ENCODE measurements at places on chromosomes 4 and X. TPM values are rescaled to one million over a fixed set of nuclear protein-coding genes. Genes with fewer than 3 reads are reported as not detected.

GRCh38 chrX:8235026-8235425 is 64.0 kb upstream of the VCX2 start:
- H3K4me1 ChIP-seq = no peaks in the 10 kb centered on the region
- no peaks in the 10 kb centered on the region for H3K36me3 ChIP-seq
- no peak for DNase-seq
- no peak overlapping the region for H3K27ac ChIP-seq
- H3K27me3 ChIP-seq = no peaks in the 10 kb centered on the region

- no peak for DNase-seq
- H3K36me3 ChIP-seq = no peaks in the 10 kb centered on the region
- H3K27ac ChIP-seq = peak overlapping the region; percentile 43
- no peak overlapping the region for H3K4me3 ChIP-seq
Measured at GRCh38 chr4:89765966-89766365, 71.0 kb downstream of the SNCA start.

DNA sequence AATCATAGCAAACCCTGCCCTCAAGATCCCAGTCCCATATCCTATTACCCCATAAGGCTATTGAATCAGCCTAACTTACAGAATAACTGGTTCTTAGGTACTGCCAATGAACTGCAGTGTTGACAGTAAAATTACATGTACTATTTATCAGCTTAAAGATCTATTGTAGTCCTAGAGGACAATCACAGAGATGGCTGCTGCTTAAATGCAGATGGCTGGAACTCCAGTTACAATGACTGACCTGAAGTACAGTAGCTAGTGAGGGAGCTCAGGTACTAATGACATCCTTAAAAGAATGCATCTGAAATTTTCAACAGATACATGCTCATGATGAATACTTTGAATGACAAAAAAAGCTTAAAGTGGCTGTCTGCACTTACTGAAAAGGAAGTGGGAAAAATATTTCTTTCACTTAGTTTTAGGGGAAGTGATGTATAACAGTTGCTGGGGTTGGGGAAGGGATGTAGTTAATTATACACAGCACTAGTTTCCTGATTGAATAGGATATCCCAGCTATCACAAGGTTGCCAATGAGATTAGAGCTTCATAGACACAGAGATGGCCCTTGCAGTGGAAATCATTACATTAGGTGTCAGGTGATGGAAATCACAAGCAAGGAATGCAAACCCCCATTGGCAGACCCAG is 42.0 kb downstream of the USP26 start:
- no peaks in the 10 kb centered on the region for H3K36me3 ChIP-seq
- H3K27ac ChIP-seq = no peak overlapping the region
- H3K4me1 ChIP-seq = no peaks in the 10 kb centered on the region
- no peak overlapping the region for H3K4me3 ChIP-seq
- DNase-seq = no peak

- no peaks in the 10 kb centered on the region for H3K4me1 ChIP-seq
- no peaks in the 10 kb centered on the region for H3K27me3 ChIP-seq
- DNase-seq = no peak
- no peaks in the 10 kb centered on the region for H3K36me3 ChIP-seq
- no peak overlapping the region for H3K27ac ChIP-seq
Measured at GRCh38 chrX:110418316-110419235, 59.9 kb downstream of the RTL9 start.

GRCh38 chrX:103214870-103215424 is at the start of gene BEX4:
Gene BEX4, plus strand, starts transcription at chrX:103215108. Its CDS starts 1,046 bp downstream, at chrX:103216154.
- no peaks in the 10 kb centered on the region for H3K36me3 ChIP-seq
- H3K27ac ChIP-seq = peak within 1 kb of the TSS; percentile 87
- H3K27me3 ChIP-seq = no peaks in the 10 kb centered on the region

- no peak overlapping the region for H3K27ac ChIP-seq
- no peaks in the 10 kb centered on the region for H3K27me3 ChIP-seq
- H3K4me3 ChIP-seq = no peak overlapping the region
- no peak for DNase-seq
Measured at GRCh38 chr4:69707807-69708206, 52.6 kb downstream of the SULT1B1 start.

The GAB1 gene
- total RNA-seq = 73.5 TPM

DNA sequence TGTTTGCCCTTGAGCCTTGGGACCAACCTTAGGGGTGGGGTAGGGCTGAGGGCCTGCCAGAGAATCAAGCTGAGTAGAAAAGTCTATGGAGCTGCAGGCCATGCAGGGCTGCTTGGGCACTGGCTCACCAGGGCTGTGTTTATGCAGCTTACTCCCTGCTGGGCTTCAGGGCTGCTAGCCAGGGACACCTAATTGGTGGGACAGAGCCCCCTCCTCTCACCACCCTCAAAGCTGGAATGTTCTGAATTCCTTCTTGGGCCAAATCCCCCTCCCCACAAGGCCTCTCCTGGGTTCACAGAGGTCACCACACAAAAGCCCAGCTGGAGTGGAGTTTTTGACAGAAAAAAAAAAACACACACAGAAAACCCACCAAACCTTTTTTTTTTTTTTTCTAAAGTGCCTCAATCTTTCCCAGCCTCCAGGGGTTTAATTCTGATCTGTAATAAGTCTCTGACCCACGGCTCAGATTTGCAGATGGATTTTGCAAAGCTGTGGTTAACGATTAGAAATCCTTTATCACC is at the start of gene CLDN2:
Gene CLDN2 (plus strand): TSS at position 471 of the 521 bp plus-strand sequence. CDS start 7,827 bp downstream, outside the sequence.
- H3K4me1 ChIP-seq = no peaks in the 10 kb centered on the region
- H3K27ac ChIP-seq = no peak within 1 kb of the TSS
- H3K4me3 ChIP-seq = no peak within 1 kb of the TSS
- H3K36me3 ChIP-seq = no peaks in the 10 kb centered on the region
- H3K27me3 ChIP-seq = no peaks in the 10 kb centered on the region

The PTTG2 gene
- 0.71 TPM for total RNA-seq

The REPS2 gene
- total RNA-seq = 26.4 TPM

The MAGEA10 gene
- not detected for total RNA-seq

- no peaks in the 10 kb centered on the region for H3K4me1 ChIP-seq
- H3K36me3 ChIP-seq = no peaks in the 10 kb centered on the region
- no peak for DNase-seq
Measured at GRCh38 chr4:96183611-96184010, 343.7 kb downstream of the PDHA2 start.

DNA sequence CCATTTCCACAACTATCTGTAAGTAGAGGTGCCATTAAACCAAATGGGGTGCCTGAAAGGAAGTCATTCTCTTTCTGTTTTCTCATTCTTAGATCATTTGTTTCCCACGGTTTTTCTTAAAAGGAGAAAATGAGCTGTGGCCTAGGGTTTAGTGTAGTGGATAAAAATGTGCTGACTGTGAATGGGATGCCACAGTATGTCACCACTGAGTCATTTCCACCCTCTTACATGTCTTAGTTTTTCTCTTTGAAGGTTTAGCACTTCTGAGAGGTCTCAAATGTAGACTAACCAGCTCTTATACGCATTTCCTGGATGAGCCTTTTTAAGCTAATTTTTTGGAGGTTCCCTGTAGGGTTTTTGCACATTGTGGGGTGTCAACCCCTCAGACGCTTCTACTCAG is 244.5 kb upstream of the SPANXN1 start:
- no peaks in the 10 kb centered on the region for H3K4me1 ChIP-seq
- no peaks in the 10 kb centered on the region for H3K27me3 ChIP-seq
- H3K4me3 ChIP-seq = no peak overlapping the region
- DNase-seq = no peak
- H3K27ac ChIP-seq = no peak overlapping the region
- H3K36me3 ChIP-seq = no peaks in the 10 kb centered on the region

- peaks cover 7% of the 10 kb centered on the region for H3K4me1 ChIP-seq
- H3K27me3 ChIP-seq = no peaks in the 10 kb centered on the region
- H3K4me3 ChIP-seq = no peak within 1 kb of the TSS
- no peak for DNase-seq
- H3K27ac ChIP-seq = no peak within 1 kb of the TSS
Measured at GRCh38 chr4:77605210-77605902, at the start of gene CXCL13. Gene CXCL13, plus strand, starts transcription at chr4:77605820. Its CDS starts 46 bp downstream, at chr4:77605866.

- no peaks in the 10 kb centered on the region for H3K36me3 ChIP-seq
- H3K27ac ChIP-seq = no peak overlapping the region
- H3K27me3 ChIP-seq = no peaks in the 10 kb centered on the region
- no peak overlapping the region for H3K4me3 ChIP-seq
Measured at GRCh38 chr4:183362036-183362435, 39.8 kb upstream of the CLDN24 start.

The NPY2R gene
- total RNA-seq = 0.39 TPM

- no peak overlapping the region for H3K27ac ChIP-seq
- no peaks in the 10 kb centered on the region for H3K36me3 ChIP-seq
- no peaks in the 10 kb centered on the region for H3K27me3 ChIP-seq
- no peak for DNase-seq
Measured at GRCh38 chr4:99594818-99595217, 20.2 kb downstream of the MTTP start.

The CSAG1 gene
- not detected for total RNA-seq

The SSX1 gene
- total RNA-seq = not detected

The CLCN4 gene
- 0.42 TPM for total RNA-seq

The CXCL8 gene
- total RNA-seq = 8.0 TPM

DNA sequence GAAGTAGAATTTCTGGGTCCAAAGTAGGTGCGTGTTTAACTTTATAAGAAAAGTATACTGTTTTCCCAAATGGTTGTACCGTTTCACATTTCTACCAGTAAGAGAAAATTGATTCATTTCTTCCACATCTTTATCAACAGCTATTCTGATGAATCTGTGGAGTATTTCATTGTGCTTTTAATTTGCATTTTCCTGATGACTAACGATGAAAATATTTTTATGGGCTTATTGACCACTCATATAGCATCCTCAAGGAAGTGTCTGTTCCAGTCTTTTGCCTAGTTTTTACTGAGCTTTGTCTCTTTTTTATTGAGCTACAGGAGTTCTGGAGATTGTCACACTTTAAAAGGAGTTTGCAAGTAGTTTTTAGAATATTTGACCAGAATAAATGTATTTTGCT is 92.6 kb downstream of the ASB9 start:
- H3K4me3 ChIP-seq = no peak overlapping the region
- no peak for DNase-seq
- H3K36me3 ChIP-seq = no peaks in the 10 kb centered on the region
- H3K27ac ChIP-seq = no peak overlapping the region
- H3K4me1 ChIP-seq = no peaks in the 10 kb centered on the region
- no peaks in the 10 kb centered on the region for H3K27me3 ChIP-seq

- H3K27ac ChIP-seq = no peak overlapping the region
- peaks cover 1% of the 10 kb centered on the region for H3K4me1 ChIP-seq
- DNase-seq = no peak
Measured at GRCh38 chr4:8497762-8498161, 57.2 kb downstream of the TRMT44 start.

- no peaks in the 10 kb centered on the region for H3K36me3 ChIP-seq
- DNase-seq = no peak
- H3K4me1 ChIP-seq = peaks cover 81% of the 10 kb centered on the region
- H3K4me3 ChIP-seq = no peak overlapping the region
Measured at GRCh38 chr4:6912441-6912840, 2.8 kb downstream of the TBC1D14 start.

GRCh38 chrX:139446832-139447231 is 83.7 kb upstream of the F9 start:
- no peaks in the 10 kb centered on the region for H3K4me1 ChIP-seq
- no peak for DNase-seq
- no peak overlapping the region for H3K27ac ChIP-seq
- H3K27me3 ChIP-seq = no peaks in the 10 kb centered on the region
- H3K36me3 ChIP-seq = no peaks in the 10 kb centered on the region
- no peak overlapping the region for H3K4me3 ChIP-seq

The H2BW2 gene
- total RNA-seq = not detected

GRCh38 chr4:48138936-48139335 is 4.9 kb upstream of the TXK start:
- H3K27me3 ChIP-seq = no peaks in the 10 kb centered on the region
- H3K4me3 ChIP-seq = no peak overlapping the region
- DNase-seq = no peak
- H3K36me3 ChIP-seq = peaks cover 9% of the 10 kb centered on the region

GRCh38 chr4:143511906-143512305 is 1.6 kb upstream of the SMARCA5 start:
- no peaks in the 10 kb centered on the region for H3K27me3 ChIP-seq
- DNase-seq = no peak
- no peak overlapping the region for H3K4me3 ChIP-seq
- no peak overlapping the region for H3K27ac ChIP-seq

DNA sequence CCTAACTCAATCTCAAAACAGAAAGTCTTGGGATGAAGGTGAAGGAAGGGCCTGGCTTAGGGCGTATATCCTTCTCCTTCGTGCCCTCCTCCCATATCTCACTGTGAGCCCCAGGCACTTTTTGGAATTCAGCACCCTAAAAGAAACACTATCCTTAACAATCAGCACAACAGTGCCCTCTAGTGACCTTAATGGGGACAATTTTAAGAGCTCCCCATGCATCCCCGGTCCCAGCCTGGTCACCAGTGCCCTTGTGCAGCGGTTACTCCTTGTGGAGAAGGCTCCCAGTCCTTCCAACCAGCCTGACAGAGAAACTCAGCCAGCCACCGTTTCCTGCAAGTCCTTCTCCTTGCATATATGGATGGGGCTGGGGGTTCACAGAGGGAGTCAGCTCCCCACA is 4.2 kb downstream of the PAK3 start:
- no peak overlapping the region for H3K4me3 ChIP-seq
- H3K4me1 ChIP-seq = peaks cover 9% of the 10 kb centered on the region
- no peaks in the 10 kb centered on the region for H3K36me3 ChIP-seq

- H3K27me3 ChIP-seq = no peaks in the 10 kb centered on the region
- H3K36me3 ChIP-seq = no peaks in the 10 kb centered on the region
- no peak for DNase-seq
- H3K27ac ChIP-seq = no peak overlapping the region
Measured at GRCh38 chrX:26286836-26287235, 70.9 kb downstream of the MAGEB5 start.

The SEC24B gene
- 37.3 TPM for total RNA-seq

The COL4A5 gene
- total RNA-seq = 241 TPM

Data from esophagus muscularis mucosa (tissue), 4 donors.